Endothelial cell of umbilical vein (primary cell): ENCODE measurements at places on chromosomes 11 and 22. TPM values are rescaled to one million over a fixed set of nuclear protein-coding genes. Genes with fewer than 3 reads are reported as not detected.

The OR8G5 gene
- total RNA-seq, result not detected in 2 replicates

The SPON1 gene
- 0.31 TPM in 1 of 2 replicates, not detected in the other for total RNA-seq

The OR5P2 gene
- total RNA-seq, result not detected in 2 replicates

The HEPHL1 gene
- total RNA-seq, result not detected in 2 replicates

The SLC22A6 gene
- not detected in 2 replicates for total RNA-seq

The ROBO4 gene
- 464 and 474 TPM in 2 replicates for total RNA-seq

The LIF gene
- 0.27 and 0.35 TPM in 2 replicates for total RNA-seq

The TAF10 gene
- 86.2 and 105 TPM in 2 replicates for total RNA-seq

The PRR33 gene
- not detected in 2 replicates for total RNA-seq

The SH3BP1 gene
- total RNA-seq, result 2.8 and 4.3 TPM in 2 replicates

The CALCA gene
- not detected in 2 replicates for total RNA-seq

The OR4A16 gene
- total RNA-seq, result not detected in 2 replicates

The ZNF202 gene
- total RNA-seq, result 12.3 and 13.1 TPM in 2 replicates

The FGF19 gene
- not detected in 2 replicates for total RNA-seq

The TAF6L gene
- total RNA-seq, result 28.9 and 30.4 TPM in 2 replicates

The C11orf86 gene
- not detected in 2 replicates for total RNA-seq

The TIMP3 gene
- total RNA-seq, result 2.0 and 8.7 TPM in 2 replicates

The TH gene
- total RNA-seq, result not detected in 2 replicates

The SPA17 gene
- 4.7 and 6.1 TPM in 2 replicates for total RNA-seq

The RAG1 gene
- 1.2 and 2.0 TPM in 2 replicates for total RNA-seq

The PTPMT1 gene
- 44.6 and 46.6 TPM in 2 replicates for total RNA-seq

The VPS26B gene
- total RNA-seq, result 41.6 and 53.1 TPM in 2 replicates

The NOX4 gene
- total RNA-seq, result 34.0 and 47.7 TPM in 2 replicates

The TRIM48 gene
- not detected in 2 replicates for total RNA-seq

The OR5A1 gene
- not detected in 2 replicates for total RNA-seq

The DCDC1 gene
- total RNA-seq, result not detected in 2 replicates

The RASD2 gene
- not detected in 2 replicates for total RNA-seq

The MIAT gene
- total RNA-seq, result 0.53 and 0.80 TPM in 2 replicates

The NDUFS8 gene
- total RNA-seq, result 150 and 170 TPM in 2 replicates

The B3GAT1 gene
- not detected in 2 replicates for total RNA-seq

The CCDC87 gene
- total RNA-seq, result 0.22 and 0.28 TPM in 2 replicates

The GLYAT gene
- total RNA-seq, result not detected in 2 replicates

The DNAJB13 gene
- total RNA-seq, result 0.46 TPM in 1 of 2 replicates, not detected in the other

The TMPRSS5 gene
- 0.58 and 0.64 TPM in 2 replicates for total RNA-seq

The TBX1 gene
- total RNA-seq, result 30.2 and 38.2 TPM in 2 replicates

The IL17REL gene
- total RNA-seq, result 0.12 and 0.15 TPM in 2 replicates

The GLB1L2 gene
- total RNA-seq, result 0.28 and 0.55 TPM in 2 replicates

The SCN4B gene
- 0.13 and 0.23 TPM in 2 replicates for total RNA-seq

The C11orf42 gene
- total RNA-seq, result not detected in 2 replicates

The RNH1 gene
- 143 and 144 TPM in 2 replicates for total RNA-seq

The CYP2D6 gene
- 0.91 and 0.97 TPM in 2 replicates for total RNA-seq

The OR51B5 gene
- total RNA-seq, result not detected in 2 replicates

The WNT11 gene
- total RNA-seq, result not detected in 2 replicates

The MS4A7 gene
- total RNA-seq, result not detected in 2 replicates

The SCGB1A1 gene
- total RNA-seq, result not detected in 2 replicates
